Central memory CD8-positive, alpha-beta T cell (primary cell): ENCODE measurements at places on chromosomes 12 and 14.

- no peak for DNase-seq
Measured at GRCh38 chr12:88643685-88644084, 63.4 kb upstream of the KITLG start.

GRCh38 chr12:52032446-52032803, 18.8 kb upstream of the NR4A1 start:
- no peak for DNase-seq

DNA sequence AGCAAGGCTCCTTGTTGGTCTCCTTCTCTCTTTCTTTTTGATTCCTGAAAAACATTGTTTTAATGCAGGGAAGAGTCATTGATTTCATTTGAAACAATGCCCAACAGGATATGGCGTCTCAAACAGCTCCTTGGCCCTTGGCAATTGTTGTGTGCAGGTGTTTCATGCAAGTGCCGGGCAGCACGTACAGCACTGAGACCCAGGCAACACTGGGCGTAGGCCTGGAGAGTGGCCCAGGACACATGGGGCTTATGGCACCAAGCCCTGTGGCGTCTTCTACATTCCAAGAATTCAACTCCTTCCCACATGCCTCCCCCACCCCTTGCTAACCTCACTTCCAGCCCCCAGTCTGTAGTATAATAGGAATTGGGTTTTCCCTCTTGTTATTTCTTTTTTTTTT, 230.4 kb downstream of the SPTSSA start:
- no peak for DNase-seq

DNA sequence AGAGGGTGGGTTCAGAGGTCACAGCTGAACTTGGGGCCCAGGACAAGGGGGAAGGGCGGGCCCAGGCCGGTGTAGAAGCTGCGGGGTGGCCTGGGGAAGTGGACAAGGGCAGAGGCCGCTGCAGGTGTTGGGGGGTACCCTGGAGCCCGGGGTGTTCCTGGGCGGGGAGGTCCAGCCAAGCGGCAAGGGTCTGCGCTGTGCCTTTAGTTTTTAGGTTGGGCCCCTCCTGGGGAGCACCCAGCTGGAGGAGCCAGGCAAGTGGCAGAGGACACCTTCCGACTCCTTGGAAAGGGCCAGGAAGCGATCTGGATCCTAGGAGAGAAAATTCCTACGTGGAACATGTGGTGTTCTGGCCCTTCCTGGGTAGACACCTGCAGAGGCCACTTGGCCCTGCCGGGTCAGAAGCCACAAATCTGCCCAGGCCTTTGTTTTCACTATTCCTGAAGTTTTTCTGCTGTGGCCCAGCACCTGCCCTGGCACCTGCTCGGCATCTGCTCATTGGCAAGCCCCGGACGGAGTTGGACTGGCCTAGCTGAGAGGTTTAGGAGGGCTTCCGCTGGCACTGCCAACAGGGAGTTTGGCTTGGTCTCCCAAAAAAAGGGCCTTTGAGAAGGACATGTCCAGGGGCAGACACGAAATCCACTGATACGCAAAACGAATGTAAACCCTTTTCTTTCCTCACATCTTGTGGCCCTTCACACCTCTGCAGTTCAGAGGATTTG, 61.1 kb downstream of the SMUG1 start:
- DNase-seq, result no peak

GRCh38 chr12:76922866-76923265, 44.0 kb upstream of the CSRP2 start:
- no peak for DNase-seq

- no peak for DNase-seq
Measured at GRCh38 chr12:62785941-62786559, 148.9 kb downstream of the PPM1H start.

- no peak for DNase-seq
Measured at GRCh38 chr12:57213763-57214397, 2.7 kb upstream of the NXPH4 start.

- DNase-seq, result no peak
Measured at GRCh38 chr12:130421896-130422295, 84.2 kb downstream of the PIWIL1 start.

DNA sequence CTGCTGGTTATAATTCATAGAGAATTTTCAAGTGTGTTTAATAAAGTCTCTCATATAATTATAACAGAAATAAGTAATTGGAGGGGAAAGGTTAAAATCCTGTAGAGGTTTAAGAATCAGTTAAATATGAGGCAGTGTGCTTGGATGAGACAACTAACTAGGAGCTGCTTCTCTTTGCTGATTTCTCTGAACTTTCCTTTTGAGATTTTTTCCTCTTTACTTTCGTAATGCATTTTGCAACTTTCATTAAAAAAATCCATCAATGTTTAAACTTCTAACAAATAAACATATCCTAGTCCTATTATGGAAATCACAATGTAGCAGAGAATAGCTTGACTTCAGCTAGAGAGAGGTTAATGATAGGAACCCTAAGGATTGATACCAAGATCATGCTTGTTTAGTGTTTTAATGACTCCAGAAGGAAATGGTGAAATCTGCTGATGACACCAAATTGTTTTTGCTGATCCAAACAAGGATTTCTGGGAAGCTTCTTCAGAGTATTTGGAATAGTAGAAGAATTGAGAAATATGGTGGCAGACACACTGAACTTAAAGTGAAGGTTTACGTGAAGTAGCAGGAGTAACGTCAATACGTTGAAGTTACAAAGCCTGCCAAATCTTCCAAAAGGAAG, 122.6 kb downstream of the RAD51B start:
- no peak for DNase-seq

GRCh38 chr12:71461787-71462328, 22.3 kb downstream of the LGR5 start:
- DNase-seq, result no peak

GRCh38 chr12:121713257-121713777, 765 bp downstream of the TMEM120B start:
- no peak for DNase-seq
